ENCODE measurements at places on chromosomes 11 and 22. TPM values are rescaled to one million over a fixed set of nuclear protein-coding genes. Genes with fewer than 3 reads are reported as not detected.

Gene PHLDA2
- total RNA-seq = 10.7 TPM

Gene FXYD6
- 0.48 TPM for total RNA-seq

Gene GRAP2
- not detected for total RNA-seq

Gene MS4A14
- not detected for total RNA-seq

Gene OR8B12
- not detected for total RNA-seq

Gene GLYAT
- total RNA-seq = not detected

Gene GPR83
- not detected for total RNA-seq

Gene CELSR1
- total RNA-seq = 55.4 TPM

Gene IL10RA
- total RNA-seq = not detected

Gene ARRB1
- total RNA-seq = 43.6 TPM

Gene FGF3
- not detected for total RNA-seq

Gene LGR4
- 33.4 TPM for total RNA-seq

Gene CASP5
- total RNA-seq = not detected

Gene KCNK4
- 0.57 TPM for total RNA-seq

Gene CALCB
- not detected for total RNA-seq

Gene ASPHD2
- 0.44 TPM for total RNA-seq

Gene DNAJB7
- not detected for total RNA-seq

GRCh38 chr22:22684580-22685561 lies 40.5 kb downstream of the GGTLC2 start:
- no peak for DNase-seq

DNA sequence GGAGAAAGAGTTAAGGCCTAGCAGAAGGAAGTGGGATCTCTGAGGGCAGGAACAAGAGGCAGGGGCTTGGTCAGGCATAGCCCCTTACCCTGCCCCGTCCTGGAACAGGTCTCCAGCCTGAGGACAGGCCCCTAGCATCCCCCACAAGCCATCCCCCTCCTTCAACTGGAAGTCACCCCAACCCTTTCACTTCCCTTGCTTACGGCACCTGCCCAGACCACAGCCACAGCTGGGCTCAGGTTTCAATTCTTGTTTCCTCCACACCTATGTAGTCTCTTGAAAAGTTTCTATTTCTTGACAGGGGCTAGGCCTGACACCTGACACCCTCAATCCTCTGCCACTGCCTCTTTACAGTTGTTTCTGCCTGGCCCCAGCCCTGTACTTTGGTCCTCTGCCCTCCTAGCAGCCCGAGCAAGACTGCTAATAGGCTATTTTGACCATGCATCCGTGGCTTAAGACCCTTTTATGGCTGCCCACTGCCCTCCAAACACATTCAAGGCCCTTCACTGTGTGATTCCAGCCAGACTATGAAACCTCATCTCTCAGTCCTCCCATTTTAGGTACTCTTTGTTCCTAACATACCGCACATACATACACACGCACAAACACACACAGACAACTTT lies 10.9 kb upstream of the FCHSD2 start:
- DNase-seq = peak; percentile 66

GRCh38 chr22:37967147-37967546 lies 13.6 kb downstream of the POLR2F start:
- DNase-seq = no peak

DNA sequence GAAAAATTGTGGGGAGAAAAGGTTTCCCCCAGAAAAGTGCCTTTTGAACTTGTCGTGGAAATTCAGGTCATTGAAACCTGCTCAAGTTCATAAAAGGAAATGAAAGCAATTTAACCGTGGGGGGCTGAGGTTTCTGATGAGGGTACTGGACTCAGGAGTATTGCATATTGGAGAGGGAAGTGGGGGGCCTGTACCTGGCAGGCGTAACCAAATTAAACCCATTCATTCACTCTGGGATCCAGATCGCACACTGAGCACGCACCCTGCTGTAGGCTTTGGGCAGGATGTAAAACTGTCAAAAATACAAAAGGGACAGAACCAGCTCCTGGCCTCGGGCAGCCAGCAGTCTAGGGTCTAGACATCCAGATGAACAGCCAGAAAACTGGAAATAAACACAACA lies 1517.4 kb downstream of the BRD1 start:
- no peak for DNase-seq

DNA sequence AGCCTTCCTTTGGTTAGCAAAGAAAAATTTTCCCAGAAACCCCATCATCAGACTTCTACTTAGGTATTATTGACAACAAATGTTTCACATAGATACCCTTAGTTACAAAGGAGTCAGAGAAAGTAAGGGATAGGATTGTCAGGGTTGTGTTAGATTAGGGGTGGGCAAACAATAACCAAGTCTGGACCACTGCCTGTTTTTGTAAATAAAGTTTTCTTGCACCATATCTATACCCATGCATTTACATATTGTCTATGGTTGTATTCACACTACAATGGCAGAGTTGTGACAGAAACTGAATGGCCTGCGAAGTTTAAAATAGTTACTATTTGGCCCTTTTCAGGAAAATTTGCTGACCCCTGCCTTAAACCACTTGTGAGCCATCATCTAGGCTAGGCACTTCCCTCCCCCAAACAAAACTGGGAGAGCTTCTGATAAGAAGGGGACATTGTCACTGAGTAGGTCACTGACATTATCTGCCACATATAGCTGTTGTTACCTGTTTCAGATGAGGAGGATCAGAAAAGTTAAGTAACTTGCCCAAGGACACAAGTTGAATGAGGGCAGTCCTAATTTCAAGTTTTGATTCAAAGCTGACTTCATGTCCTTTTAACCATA lies 40.7 kb upstream of the TMEM135 start:
- no peak for DNase-seq

GRCh38 chr11:96143041-96143521 lies 199.9 kb downstream of the MAML2 start:
- DNase-seq = peak; percentile 21

GRCh38 chr22:35367331-35367886 lies 13.5 kb upstream of the HMOX1 start:
- no peak for DNase-seq

- DNase-seq = no peak
Measured at GRCh38 chr11:100785148-100785983, 98.3 kb downstream of the ARHGAP42 start.

- no peak for DNase-seq
Measured at GRCh38 chr22:28430466-28431025, 249.1 kb downstream of the TTC28 start.

DNA sequence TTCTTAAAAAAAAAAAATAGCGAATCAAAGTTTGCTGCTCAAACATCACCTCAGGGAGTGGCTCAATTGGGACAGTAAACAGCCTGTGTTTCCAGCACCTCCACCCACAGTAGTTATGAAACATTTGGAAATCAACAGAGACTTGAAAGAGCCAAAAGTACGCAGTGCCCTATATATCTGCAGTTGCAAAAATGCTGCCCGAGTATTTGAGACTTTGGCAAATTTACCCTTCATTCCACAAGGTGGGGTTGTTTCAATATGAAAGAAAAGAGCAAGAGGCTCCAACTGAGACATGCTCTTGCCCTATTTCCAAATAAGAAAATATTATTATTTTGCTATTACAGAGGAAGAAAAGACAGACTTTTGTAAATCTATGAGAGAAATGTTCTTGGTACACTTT lies 851.1 kb upstream of the RAG2 start:
- DNase-seq = peak; percentile 50

DNA sequence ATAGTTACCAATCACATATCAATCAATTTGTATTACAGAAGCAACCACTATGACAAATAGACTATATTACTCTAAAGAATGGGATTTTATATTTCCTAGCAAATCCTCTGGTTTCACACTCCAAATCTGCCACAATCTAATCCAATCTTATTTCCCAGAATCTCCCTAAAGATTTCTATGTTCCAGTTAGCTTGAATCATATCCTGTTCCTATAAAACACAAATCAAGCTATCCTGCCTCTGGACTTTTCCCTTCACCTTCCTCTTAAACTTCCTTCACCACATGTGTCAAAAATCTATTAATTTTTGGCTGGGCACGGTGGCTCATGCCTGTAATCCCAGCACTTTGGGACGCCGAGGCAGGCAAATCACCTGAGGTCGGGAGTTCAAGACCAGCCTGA lies 50.0 kb downstream of the PIK3C2A start:
- DNase-seq = no peak

DNA sequence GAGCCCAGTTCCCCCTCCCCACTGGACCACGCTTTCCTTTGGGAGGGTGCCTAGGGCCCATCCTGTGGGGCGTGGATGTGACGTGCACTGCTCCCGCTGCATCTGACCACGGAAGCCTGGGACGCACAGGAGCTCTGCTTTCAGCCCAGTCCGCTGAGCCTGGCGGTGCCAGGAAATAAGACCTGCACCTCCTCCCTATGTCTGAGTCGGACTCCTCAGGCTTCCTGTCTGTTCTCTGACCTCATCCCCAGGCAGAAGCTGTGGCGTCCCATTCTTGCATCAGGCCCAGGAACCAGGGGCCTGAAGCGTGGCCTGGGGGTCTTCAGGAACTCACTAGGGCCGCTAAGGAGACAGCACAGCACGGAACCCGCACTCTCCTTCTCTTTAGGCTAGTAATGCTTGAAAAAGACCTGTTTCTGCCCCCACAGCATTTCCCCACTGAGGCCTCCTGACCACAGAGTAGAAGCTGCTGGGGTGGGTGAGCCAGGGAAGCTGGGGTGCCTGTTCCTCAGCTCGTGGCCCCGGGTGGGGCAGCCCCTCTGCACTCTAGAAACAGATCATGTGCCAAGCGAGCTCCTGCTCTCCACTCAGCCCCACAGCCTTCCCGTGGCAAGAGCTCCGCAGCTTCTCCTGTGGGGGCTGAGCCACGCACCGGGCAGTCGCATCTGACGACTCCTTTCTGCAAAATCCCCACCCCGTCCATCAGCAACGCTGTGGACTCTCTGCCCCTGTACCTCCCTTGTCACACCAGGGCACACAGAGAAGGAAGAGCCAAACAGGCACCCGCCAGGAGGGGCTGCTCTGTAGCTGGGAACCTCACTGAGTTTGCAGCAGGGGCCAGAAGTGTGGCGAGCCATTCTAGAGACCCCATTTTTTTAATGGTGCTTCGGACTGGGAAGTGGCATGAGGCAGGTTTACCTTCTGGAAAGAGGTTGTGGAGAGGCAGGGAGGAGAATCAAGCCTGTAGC lies 22.6 kb downstream of the MOV10L1 start:
- no peak for DNase-seq

- no peak for DNase-seq
Measured at GRCh38 chr11:114301927-114302326, 5.7 kb downstream of the NNMT start.

- DNase-seq = no peak
Measured at GRCh38 chr11:62669420-62670161, 1.9 kb upstream of the UQCC3 start.

DNA sequence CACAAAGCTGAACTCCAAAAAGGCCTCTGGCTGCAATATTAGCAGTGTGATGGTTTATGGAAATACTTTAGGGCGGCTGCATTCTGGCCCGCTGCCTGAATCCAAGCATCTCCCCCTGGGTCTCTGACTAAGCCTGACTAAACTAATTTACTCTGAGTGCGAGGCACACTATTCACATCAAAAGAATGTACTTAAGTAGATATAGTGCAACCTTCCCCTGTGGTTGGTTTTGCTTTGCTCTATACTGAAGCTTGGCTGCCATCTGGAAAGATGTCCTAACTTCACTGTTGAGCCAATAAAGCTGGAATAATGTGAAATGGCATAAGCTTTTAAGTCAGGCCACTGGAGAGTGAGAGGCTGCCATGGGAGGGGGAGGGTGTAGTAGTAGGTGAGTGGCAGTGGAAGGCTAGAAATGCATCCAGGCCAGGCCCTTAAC lies 321.6 kb downstream of the AASDHPPT start:
- DNase-seq = peak; percentile 53

DNA sequence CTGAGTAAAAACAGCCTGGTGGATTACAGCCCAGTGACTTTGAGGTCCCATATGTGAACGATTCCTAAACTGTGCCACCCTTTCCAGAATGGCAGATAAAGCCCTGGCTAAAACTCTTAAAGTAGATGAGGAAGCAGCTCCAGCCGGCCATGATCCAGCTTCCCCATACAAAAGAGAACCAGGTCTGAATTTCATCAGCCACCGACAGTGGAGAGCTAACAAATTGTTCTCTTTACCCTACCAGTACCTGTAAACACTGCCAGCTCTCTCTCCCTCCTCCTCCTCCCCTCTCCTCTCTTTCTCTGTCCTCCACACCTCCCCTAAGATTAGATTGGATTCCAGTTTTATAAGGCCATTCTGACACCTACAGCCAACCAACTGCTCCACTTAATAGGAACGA lies 176.9 kb downstream of the DSCAML1 start:
- no peak for DNase-seq

DNA sequence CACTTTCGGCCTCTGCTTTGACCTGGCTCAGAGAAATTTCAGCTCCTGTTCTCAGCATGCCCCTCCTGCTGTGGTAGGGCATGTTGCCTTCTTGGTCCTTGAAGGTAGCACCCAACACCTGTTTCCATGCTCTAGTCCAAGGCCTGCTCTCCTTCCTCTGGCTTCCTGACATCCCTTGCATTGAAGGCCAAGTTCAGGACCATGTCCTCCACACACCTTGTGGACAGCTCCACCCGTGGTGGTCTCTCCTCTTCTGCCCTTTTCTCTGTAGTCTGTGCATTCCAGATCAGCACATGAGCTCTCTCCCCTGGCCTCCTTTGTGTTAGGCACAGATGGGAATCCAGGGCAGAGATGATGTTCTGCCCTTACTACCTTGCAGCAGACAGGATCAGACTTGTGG lies 225.3 kb downstream of the ADAMTS15 start:
- DNase-seq = no peak

DNA sequence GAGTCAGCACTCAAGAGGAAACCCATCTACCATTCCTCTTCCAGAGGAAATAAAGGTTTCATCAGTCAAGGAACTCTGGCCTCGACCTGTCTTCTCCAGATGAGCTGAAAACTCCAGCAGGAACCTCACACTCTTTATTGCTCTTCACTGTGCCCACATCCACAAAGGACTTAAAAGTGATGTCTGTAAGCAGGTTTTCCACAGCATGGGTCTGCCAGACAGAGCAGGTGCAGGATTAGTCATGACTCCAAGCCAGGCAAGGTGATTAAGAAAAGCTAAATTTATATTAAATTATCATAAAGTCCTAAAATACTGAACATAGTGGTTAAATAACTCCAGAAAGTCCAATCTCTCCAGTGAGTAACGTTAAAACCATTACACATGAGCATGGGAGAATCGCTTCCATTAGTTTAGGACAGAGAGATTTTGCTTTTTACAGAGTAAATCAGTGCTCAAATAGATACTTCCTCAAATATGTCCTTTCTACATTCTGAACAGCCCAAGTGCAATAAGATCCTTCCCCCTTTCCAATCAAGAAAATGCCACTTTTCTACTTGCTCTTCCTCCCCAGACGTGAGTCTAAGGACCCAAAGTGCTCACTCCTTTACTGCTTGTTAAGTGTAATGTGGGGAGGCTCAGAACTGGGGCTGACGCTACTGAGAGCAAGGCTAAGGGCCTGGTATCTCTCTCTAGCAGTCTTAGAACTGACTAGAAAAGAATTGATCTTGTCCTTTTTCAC lies 10.7 kb upstream of the CKAP5 start:
- no peak for DNase-seq

GRCh38 chr11:10155793-10156490 lies 138.1 kb downstream of the SBF2 start:
- DNase-seq = no peak

- no peak for DNase-seq
Measured at GRCh38 chr11:11960687-11961086, 47.7 kb downstream of the DKK3 start.

- DNase-seq = peak; percentile 33
Measured at GRCh38 chr22:39674536-39674935, 104.0 kb downstream of the CACNA1I start.
